ENCODE measurements at places on chromosomes 11 and 22.
A peak's percentile ranks its signal among the peaks of the same experiment; 100 is the strongest.

GRCh38 chr11:8709002-8709672, 26.5 kb downstream of the RPL27A start:
- no peak overlapping the region for H3K4me3 ChIP-seq
- DNase-seq, result no peak
- no peaks in the 10 kb centered on the region for H3K4me1 ChIP-seq
- H3K27me3 ChIP-seq, result no peaks in the 10 kb centered on the region

DNA sequence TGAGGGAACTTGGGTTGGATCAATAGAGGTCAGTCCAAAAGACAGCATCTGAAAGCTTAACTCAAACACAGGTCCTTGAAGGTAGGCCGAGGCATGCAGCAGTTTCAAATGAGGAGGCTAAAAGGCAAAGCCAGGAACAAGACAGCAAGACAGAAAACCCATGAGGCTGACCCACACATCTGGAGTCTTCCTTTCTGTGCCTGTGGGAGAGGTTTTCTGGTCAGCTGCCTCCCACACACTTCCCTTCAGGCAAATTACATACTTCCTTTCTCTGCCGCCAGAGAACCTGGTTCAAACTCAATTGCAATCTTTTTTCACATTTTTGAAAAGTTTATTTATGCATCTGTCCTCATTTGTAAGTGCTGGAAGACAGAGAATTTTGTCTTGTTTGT, 29.8 kb upstream of the CRTAM start:
- peaks cover 10% of the 10 kb centered on the region for H3K36me3 ChIP-seq
- H3K4me1 ChIP-seq, result peaks cover 27% of the 10 kb centered on the region
- H3K27me3 ChIP-seq, result no peaks in the 10 kb centered on the region
- H3K4me3 ChIP-seq, result no peak overlapping the region
- peak; percentile 41 for DNase-seq

DNA sequence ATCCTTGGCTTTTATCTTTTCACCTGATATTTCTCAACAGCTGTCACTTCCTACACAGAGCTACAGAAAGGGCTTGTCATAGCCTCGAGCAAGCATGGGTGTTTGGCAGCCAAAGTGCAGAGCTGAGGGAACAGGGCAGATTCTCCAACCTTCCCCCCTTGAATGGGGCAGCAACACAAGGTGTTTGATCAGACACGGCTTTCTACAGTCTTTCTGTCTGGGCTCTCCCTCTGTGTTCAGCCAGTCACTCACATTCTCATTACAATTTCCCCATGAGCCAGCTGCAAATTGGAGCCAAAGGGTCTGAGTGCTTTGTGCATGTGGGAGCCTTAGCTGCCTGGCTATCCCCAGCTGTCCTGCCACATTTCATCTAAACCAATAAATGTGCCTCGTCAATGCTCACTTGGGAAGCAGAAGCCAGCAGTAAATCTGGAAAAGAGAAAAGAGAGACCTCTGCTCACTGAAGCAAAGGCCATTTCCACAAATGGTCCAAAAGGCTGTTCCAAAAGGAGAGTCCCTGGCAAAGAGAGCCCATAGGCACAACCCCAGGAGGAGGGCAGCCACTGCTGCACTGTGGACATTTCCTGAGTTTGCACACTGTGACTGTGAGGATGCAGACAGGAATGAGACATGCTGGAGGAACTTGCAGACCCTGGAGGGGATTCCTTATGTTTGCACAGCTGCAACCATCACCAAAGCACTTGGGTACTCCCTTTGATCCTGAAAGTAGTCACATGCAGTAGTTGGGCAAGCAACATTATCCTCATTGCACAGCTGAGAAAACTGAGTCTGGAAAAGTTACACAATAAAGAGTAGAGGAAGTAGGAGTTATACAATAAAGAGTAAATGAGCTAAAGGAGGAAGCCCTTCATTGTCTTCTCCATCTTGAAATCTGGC, 186.8 kb downstream of the FAM181B start:
- no peak overlapping the region for H3K27ac ChIP-seq
- no peaks in the 10 kb centered on the region for H3K4me1 ChIP-seq
- no peak for DNase-seq
- no peak overlapping the region for H3K4me3 ChIP-seq
- H3K36me3 ChIP-seq, result no peaks in the 10 kb centered on the region
- no peaks in the 10 kb centered on the region for H3K27me3 ChIP-seq

DNA sequence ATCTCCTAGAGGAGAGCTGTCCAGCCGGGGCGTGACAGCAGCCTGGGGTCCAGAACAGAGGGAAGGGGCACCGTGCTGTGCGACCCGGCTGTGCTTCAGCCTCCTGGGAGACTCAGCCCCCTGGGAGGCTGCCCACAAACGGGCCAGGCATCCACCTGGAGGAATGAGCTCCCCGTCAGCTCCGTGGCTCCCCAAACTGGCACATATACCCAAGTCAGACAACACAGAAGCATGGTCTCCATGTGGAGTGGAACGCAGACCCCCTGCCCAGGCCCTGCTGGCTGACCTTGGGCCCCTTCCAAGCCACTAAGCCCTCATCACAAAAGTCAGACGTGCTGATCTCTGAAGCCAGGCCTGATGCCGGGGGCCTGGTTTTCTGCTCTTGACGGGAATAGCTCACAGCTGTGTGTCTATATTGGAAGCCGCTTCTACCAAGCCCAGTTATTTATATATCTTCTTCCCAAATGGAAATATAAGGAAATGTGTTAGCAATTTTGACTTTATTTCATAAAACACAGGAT, 91.7 kb downstream of the BRD1 start:
- H3K27ac ChIP-seq, result no peak overlapping the region
- peaks cover 44% of the 10 kb centered on the region for H3K27me3 ChIP-seq
- H3K4me1 ChIP-seq, result peaks cover 7% of the 10 kb centered on the region
- H3K36me3 ChIP-seq, result no peaks in the 10 kb centered on the region

GRCh38 chr22:37043828-37044538, 7.6 kb upstream of the KCTD17 start:
- no peak overlapping the region for H3K4me3 ChIP-seq
- H3K4me1 ChIP-seq, result peaks cover 25% of the 10 kb centered on the region
- DNase-seq, result peak; percentile 75
- H3K27me3 ChIP-seq, result no peaks in the 10 kb centered on the region

GRCh38 chr11:119222308-119222707, 16.2 kb downstream of the CBL start:
- H3K27me3 ChIP-seq, result no peaks in the 10 kb centered on the region
- peaks cover 2% of the 10 kb centered on the region for H3K36me3 ChIP-seq
- DNase-seq, result no peak
- peaks cover 43% of the 10 kb centered on the region for H3K4me1 ChIP-seq
- no peak overlapping the region for H3K4me3 ChIP-seq
- H3K27ac ChIP-seq, result no peak overlapping the region

DNA sequence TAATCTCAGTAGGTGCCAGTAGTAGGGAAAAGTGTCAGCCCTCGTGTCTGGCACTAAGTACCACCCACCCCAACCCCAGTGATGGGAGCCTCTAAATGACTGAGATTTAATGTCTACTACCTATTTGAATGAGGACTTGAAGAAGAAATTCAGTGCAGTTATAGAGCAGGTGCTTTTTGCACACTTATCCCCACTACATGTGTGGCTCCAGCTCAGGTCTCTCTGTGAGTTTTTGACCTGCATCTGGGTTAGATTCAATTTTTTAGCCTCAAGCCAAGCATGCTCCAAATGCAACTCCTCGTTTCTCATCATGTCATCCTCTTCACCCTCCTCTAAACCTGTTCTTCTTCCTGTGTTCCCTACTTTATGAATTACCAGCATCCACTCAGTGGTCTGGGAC, 24.9 kb upstream of the NNMT start:
- H3K27me3 ChIP-seq, result peaks cover 38% of the 10 kb centered on the region
- H3K36me3 ChIP-seq, result no peaks in the 10 kb centered on the region
- no peak overlapping the region for H3K4me3 ChIP-seq
- no peaks in the 10 kb centered on the region for H3K4me1 ChIP-seq

DNA sequence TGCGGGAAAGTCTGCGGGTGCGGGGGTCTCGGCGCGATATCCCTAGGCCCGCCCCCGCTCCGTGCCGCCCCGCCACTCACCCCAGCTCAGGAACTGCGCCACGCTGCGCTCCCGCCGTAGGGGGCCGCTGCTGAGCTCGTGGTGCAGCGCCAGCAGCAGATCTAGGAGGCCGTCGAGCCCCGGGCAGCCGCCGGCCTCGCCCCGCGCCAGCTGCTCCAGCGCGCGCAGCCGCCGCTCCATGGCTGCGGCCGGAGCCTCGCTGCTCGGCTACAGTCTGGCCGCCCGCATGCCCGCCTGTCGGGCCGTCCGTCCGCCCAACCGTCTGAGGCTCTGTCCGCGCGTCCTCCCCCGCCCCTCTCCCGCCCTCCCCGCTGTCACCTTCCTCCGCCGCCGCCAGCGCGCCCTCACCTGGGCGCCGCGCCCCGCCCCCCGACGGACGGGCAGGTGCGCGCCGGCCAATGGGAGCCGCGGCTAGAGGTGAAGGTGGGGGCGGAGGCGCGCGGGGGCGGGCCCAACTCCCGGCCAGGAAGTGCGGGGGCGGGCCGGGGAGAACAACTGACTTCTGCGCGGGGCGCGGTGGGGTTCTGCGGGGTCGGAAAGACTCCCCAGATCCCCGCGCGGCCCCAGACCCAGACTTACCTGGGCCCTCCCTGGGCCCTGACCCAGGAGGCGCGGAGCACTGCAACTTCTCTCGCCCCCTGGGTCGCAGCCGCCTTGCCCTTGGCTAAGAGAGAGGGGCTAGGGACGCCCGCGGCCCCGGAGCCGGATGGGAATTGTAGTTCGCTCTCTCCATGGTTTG, at the start of gene CDC42BPG:
Gene CDC42BPG, minus strand, starts transcription at position 324 of the 799 bp plus-strand sequence. Its CDS starts 84 bp downstream, at position 240.
- H3K4me3 ChIP-seq, result peak within 1 kb of the TSS; percentile 57
- no peaks in the 10 kb centered on the region for H3K36me3 ChIP-seq
- H3K27ac ChIP-seq, result peak within 1 kb of the TSS; percentile 23
- peaks cover 30% of the 10 kb centered on the region for H3K4me1 ChIP-seq
- no peaks in the 10 kb centered on the region for H3K27me3 ChIP-seq

GRCh38 chr11:46600194-46600960, 6.6 kb upstream of the AMBRA1 start:
- no peak overlapping the region for H3K4me3 ChIP-seq
- no peaks in the 10 kb centered on the region for H3K27me3 ChIP-seq
- H3K4me1 ChIP-seq, result peaks cover 8% of the 10 kb centered on the region
- H3K36me3 ChIP-seq, result no peaks in the 10 kb centered on the region

DNA sequence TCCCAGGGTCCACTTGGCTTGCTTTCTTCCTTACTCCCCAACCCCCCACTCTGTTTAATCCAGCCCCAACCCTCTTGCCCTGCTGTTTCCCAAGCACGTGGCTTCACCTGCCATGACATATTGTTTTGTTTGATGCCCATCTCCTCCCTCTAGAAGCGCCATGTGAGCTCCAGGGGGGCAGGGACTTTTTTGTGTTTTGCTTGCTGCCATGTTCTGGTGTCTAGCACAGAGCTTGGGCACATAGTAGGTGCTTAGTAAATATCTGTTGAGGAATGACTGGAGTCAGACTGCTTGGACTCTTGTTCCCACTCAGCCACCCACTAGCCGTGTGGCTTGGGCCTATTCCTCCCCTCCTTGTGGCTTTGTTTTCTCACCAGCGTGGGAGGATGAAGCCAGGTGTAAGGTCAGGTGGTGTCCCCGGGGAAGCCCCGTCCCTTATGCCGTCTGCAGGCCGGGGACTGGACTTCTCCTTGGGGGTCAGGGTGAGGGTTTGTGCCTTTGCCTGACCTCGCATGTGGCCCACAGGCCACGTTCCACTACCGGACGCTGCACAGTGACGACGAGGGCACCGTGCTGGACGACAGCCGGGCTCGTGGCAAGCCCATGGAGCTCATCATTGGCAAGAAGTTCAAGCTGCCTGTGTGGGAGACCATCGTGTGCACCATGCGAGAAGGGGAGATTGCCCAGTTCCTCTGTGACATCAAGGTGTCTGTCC, 3.8 kb downstream of the AIP start:
- H3K36me3 ChIP-seq, result peaks cover 60% of the 10 kb centered on the region
- no peaks in the 10 kb centered on the region for H3K27me3 ChIP-seq
- H3K4me3 ChIP-seq, result peak overlapping the region; percentile 90

DNA sequence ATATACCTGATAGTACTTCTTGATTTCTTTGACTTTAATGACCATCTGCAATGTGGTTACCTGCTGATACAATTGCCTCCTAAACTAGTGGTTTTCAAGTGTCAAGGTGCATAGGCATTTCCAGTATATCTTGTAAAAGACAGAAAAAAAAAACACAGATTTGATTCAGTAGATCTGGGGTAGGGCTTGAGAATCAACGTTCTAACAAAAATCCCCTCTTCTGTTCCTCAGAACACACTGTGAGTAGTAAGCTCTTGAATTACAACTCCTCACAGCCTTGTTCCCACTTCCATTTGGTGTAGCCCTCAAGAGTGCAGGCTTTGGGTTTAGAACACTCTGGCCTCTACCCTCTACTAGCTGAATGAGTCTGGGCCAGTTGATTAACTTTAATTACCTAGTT, 78.0 kb upstream of the CTSC start:
- no peaks in the 10 kb centered on the region for H3K27me3 ChIP-seq
- peaks cover 34% of the 10 kb centered on the region for H3K4me1 ChIP-seq
- H3K27ac ChIP-seq, result peak overlapping the region; percentile 78
- DNase-seq, result no peak

GRCh38 chr11:115385226-115385625, 119.0 kb downstream of the CADM1 start:
- H3K4me1 ChIP-seq, result no peaks in the 10 kb centered on the region
- peaks cover 3% of the 10 kb centered on the region for H3K27me3 ChIP-seq
- no peak overlapping the region for H3K4me3 ChIP-seq
- DNase-seq, result no peak
- H3K36me3 ChIP-seq, result no peaks in the 10 kb centered on the region

DNA sequence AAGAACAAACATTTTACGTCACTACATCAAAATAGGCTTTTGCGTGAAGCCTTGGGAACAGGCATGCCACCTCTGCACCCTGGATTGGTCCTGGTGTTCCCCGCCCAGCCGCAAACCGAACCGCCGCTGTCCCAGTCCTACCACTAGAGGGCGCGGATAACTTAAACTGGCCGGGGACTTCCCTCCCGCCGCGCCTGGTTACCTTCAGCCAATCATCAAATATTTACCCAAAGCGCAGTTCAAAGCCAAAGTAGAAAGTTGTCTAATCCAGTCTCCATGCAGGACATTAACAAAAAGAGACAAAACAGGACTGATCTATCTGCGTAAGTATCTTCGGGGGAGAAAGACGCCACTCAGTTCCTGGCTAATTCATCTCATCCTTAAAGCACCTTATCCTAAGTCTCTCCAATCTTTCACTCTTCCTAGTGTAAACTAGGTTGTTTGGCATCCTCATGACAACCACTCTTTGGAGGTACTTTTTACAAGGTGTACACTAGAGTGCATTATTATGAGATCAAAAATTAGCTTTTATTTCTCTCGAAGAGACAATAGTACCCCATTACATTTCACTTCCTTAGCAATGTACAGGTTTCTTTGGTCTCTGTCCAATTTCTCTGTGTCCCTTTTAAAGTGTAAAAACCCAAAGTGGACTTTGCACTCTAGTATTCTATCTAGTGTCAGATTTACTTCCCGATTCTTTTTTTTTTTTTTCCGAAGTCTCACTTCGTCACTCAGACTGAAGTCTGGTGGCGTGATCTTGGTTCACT, 3.9 kb upstream of the CRY2 start:
- peak overlapping the region; percentile 32 for H3K4me3 ChIP-seq
- DNase-seq, result peak; percentile 94
- H3K36me3 ChIP-seq, result no peaks in the 10 kb centered on the region
- H3K4me1 ChIP-seq, result peaks cover 23% of the 10 kb centered on the region
- no peaks in the 10 kb centered on the region for H3K27me3 ChIP-seq
- peak overlapping the region; percentile 31 for H3K27ac ChIP-seq
